Activated CD4-positive, alpha-beta memory T cell treated with anti-CD3 and anti-CD28 coated beads for 36 hours (primary cell): ENCODE measurements at places on chromosomes 1 and 21.

- DNase-seq, result no peak
Observed at GRCh38 chr1:71687376-71687775, 595.0 kb downstream of the NEGR1 start.

- peak; percentile 68 for DNase-seq
Observed at GRCh38 chr1:51518586-51519047, 449 bp downstream of the EPS15 start.

DNA sequence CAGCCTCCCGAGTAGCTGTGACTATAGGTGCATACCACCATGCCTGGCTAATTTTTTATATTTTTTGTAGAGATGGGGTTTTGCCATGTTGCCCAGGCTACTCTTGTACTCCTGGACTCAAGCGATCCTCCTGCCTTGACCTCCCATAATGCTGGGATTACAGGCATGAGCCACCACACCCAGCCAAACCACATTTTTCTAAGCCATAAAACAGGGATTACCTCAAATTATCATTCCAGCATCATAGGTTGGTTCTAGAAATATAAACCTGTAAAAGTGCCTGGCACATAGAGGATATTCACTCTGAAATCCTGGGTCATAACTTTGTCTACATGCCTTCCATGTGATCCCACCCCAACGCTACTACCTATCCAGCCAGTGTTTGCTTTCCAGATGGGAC, 59.4 kb upstream of the JAK1 start:
- no peak for DNase-seq

DNA sequence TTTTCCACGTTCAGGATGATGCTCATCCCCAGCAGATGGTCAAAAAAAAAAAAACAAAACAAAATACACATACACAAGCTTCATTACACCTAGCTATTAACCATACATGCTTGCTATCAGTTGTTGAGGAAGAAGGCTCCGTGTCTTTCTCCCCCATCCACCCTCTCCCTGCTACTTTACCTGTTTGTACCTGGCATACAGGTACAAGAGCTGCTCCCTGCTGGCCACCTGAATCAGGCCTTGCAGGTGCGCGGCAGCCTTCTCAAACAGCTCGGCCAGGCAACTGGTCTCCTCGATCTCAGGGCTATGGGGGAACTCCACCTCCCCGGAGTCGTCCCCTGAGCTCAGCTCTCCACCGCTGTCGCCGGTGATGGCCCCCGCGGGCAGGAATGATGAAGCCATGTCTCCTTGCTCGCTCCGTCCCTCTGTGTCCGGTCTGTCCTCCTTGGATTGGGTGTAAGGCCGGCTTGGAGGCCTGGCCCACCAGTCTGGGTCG, 464 bp downstream of the ACBD6 start:
- no peak for DNase-seq

GRCh38 chr1:162003830-162004215, 19.8 kb downstream of the OLFML2B start:
- no peak for DNase-seq

GRCh38 chr1:168148916-168149315, 12.2 kb upstream of the GPR161 start:
- DNase-seq, result no peak

GRCh38 chr1:156436141-156437036, 64.2 kb downstream of the MEF2D start:
- DNase-seq, result no peak

- DNase-seq, result no peak
Observed at GRCh38 chr1:243562473-243562872, 287.6 kb downstream of the AKT3 start.

DNA sequence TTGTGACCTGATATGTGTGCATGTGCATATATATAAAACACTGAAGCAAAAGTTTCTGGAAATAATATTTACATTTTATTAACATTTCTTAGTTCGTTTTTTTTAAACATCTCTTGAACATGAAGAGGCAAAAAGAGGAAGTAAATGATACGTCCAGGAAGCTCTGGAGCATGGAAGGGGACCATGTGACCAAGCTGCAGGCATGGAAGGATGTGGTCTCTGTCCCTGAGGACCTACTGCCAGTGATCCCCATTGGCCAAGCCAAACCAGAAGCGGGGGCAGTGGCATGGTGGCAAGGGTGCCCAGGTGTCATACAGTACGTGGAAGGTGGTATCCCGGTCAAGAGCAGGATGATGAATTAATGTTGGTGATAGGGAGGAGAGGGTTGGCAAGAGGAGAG, 268.3 kb upstream of the PROX1 start:
- no peak for DNase-seq

GRCh38 chr21:42547001-42547905, 33.6 kb downstream of the SLC37A1 start:
- DNase-seq, result no peak

DNA sequence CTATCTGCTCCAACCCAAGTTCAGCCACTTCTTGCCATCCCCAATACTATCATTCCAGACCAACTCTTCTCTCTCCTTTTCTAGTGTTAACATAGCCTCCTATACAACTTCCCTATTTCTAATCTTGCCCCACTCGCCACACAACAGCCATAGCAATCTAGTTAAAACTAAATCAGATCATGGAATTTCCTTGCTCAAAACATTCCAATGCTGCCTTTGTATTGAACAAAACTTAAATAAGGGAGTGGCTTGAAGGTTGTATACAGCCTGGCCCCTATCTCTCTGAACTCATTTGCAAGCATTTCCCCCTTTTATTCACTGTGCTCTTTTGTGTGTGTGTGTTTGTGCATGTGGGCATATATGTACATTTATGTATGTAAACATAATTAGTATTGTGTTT, 118.1 kb upstream of the SGIP1 start:
- DNase-seq, result no peak

DNA sequence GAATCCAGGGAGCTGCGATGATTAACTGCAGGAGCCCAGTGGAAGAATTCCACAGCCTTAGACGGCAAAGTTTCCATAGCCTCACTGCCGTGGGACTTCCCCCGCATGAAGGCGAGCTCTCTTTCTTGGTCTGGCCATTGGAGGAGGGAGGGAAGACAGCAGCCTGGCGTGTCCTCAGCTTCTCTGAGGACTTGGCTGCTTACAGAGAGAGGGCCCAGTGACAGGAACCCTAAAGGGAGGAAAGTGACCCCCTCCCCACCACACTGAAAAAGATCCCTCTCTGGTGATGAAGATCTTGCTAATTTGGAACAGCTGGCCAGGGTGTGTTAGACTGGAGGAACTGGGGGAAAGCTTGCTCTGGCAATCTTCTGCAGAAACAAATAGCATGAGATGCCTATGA, 41.0 kb downstream of the ATP2B4 start:
- no peak for DNase-seq

GRCh38 chr1:13628218-13628617, 44.6 kb downstream of the PDPN start:
- DNase-seq, result no peak

DNA sequence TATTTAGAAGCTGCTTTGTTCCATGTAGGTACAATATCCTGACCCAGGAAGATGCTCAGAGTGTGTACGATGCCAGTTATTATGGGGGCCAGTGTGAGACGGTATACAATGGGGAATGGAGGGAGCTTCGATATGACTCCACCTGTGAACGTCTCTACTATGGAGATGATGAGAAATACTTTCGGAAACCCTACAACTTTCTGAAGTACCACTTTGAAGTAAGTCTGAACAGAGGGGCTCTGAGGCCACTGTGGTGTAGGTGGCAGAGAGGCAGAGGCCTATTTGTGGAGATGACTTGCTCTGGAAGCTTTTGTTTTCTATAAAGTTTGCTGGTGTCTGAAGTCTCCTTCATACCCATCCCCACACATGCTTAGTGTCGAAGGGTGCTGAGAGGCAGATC, 26.8 kb downstream of the C8A start:
- DNase-seq, result no peak

GRCh38 chr1:53592985-53593757, 134.0 kb downstream of the DMRTB1 start:
- DNase-seq, result no peak

DNA sequence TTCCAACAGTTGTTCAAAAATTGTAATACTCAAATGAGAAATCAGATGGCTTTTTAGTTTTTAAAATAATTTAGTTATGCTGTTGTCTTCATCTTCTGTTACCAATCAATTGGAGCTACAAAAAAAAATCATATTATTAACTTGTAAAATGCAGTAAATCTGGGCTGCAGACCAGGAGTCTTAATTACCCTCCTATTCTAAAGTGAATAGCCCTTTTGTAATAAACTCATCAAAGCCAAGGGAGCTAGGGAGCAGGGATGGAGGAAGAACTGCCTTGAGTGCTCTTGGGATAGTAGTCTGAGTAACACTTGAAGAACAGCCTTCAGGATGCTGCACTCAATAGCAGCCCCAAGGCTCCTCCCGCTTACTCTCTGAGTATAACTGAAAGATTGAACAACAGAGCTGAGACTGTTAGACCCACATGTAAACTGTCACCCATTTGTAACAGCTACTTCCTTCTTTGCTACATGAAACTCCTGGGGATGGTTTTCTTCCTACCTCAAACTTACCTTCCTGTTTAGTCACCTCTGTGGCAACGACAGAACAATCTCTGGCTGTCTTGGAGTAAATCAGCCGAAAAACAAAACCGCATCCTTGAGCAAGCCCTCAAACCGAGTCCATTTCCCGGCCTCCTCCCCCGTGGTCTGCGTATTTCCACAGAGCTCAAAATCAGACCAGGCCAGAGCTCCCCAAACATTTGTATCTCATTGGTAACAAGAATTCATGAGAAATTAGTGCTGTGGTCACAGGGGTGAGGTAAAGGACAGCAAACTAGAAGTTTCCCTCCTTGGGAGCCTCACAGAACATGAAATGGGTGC, 55.9 kb downstream of the CD58 start:
- peak; percentile 88 for DNase-seq

- DNase-seq, result no peak
Observed at GRCh38 chr1:224459966-224460365, 25.4 kb upstream of the WDR26 start.

- DNase-seq, result no peak
Observed at GRCh38 chr21:31394309-31394708, 50.2 kb upstream of the TIAM1 start.

DNA sequence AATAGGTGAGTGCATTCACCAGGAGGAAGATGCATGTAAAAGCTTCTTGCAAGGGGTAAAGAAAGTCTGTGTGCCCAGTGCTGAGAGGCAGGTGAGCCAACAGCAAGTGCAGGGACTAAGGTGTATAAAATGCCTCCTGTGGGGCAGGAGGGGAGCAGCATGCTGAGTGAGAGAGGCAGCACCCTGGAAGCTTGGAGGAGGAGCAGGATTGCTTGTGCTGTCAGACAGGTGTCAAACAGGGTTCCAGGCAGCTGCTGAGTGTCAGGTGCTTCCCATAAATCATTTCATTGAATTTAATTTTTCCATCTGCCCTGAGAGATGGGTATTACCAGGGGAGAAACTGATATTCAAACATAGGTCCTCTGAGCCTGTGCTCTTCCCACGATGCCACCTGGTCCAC, 13.9 kb downstream of the BSND start:
- no peak for DNase-seq

DNA sequence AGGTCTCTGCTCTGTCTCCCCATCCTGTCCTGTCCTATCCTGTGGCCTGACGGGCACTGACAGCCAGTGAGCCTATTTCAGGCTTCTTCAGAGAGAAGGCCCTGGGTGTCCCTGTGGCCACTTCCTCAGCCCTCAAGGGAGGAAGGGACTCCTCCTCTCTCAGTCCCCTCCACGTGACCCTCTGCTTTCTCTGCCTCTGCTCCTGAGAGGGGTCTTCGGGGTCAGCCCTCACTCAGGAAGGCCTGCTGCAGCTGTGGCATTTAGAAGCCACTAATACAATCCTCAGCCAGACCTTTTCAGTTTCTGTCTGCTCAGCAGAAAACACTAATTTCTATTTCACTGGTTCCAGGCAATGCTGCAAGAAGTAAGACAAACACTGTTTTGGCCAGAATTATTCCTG, 43.6 kb upstream of the ETV3 start:
- no peak for DNase-seq

DNA sequence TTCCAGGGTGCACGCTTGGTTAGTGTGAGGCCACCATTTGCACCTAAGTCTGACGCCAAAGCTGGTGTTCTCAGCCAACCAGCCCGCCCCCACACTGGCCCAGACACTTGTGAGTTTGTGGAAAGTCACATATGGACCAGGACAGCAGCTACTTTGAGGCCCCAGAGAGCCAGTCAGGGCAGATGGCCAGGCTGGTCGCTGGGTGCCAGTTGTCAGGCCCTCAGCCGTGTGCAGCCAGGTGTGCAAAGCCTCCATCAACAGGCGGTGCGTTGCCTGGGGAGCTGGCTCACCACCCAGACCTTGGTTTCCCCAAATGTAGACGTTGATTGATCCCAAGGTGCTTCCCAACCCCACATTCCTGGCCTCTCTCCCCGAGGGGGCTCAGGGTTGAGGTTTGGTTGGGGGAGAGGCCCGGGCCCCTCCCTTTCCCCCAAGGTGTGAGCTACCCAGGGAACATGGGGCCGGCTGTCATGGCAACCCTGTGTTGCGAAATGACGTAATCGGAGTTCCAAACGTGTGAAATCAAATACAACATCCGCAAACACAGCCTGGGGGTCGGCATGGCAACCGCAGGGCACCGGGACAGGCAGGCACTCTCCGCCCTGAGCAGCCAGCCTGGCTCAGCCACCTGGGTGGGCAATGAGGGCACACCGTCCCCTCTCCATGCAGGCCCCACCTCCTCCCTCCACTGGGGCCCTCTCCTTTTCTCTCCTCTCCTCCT, 42.2 kb upstream of the WNT4 start:
- peak; percentile 13 for DNase-seq

DNA sequence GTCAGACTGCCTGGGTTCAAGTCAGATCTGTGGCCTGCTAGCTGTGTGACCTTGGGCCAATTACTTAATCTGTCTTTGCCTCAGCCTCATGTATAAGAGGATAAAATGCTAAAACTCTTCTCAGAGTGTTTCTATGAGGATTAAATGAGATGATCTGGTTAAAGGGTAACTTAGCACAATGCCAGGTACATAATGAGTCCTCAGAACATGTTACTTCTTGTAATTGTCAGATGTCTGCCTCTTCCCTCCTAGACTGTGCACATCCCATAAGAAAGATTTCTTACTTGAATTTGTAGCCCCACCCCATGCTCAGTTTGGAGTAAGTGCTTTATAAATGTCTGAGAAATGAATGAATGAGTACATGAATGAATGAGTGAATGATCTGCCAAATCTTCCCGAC, 34.6 kb upstream of the HIVEP3 start:
- DNase-seq, result no peak

DNA sequence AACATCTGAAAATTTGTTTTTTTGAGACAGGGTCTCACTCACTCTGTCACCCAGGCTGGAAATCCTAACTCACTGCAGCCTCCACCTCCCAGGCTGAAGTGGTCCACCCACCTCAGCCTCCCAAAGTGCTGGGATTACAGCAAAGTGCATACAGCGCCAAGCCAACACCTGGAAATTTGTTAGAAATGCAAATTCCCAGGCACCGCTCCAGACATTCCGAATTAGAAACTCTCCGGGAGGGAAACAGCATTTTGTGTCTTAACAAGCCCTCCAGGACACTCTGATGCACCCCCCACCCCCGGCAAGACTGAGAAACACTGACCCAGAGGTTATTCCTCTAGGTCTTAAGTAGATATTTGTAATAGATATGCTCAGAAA, 49.1 kb downstream of the ARID4B start:
- no peak for DNase-seq

- no peak for DNase-seq
Observed at GRCh38 chr1:3290915-3291314, 163.6 kb upstream of the ARHGEF16 start.

- DNase-seq, result no peak
Observed at GRCh38 chr1:170800265-170800664, 135.1 kb upstream of the MROH9 start.
